GM12892 (cell line): ENCODE measurements at places on chromosomes 7 and 10.

DNA sequence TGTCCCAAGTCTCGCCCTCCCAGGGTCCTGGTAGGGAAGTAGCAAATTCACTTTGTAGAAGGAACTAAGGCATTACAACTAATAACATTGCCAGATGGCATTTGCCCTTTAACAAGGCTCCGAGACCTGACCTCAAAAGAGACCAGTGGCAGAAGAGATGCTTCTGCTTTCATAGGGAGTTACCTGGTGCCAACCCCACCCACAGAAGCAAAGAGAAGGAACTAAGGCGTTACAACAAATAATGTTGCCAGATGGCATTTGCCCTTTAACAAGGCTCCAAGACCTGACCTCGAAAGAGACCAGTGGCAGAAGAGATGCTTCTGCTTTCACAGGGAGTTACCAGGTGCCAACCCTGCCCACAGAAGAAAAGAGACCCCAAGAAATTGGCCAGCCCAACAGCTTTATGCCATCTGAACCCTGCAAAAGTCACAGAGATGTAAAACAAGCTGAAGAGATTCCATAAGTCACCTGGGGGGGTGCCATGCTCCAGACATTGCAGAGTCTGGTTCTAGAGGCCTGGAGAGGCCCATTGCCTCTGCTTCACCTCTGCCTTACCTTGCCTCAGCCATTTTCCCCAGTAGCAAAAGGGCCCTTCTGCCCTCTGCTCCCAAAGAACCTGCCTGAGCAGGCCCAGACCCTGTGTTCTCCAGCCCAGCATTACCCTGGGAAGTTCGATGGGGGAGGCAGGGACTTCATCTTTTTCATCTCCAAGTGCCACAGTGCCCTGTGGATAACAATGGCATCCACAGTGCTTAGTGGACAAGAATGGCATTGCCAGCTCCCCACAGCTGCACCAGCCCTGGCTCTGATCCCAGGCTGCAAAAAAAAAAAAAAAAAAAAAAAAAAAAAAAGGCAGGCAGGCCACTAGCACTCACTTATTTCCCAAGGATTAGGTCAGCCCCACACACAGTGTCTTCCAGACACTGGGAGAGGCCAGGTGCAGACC, 179.5 kb upstream of the PLXNA4 start:
- DNase-seq: no peak

DNA sequence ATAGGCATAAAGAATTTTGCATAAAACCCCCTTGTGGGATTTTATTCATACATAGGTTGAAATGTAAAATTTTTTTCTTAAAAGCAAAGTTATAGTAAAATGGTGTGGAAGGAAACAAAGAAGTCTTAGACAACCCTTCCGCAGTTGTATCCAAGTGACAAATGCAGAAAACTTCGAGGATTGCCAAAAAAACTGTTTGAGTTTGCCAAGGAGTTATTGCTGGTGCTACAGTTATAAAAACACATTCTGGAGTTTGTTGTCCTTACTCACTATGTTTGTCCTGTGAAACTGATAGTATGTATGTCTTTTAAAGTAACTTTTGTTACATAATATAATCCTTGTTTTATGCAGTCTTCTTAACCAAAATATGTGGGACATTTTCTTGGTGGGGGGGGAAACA, 120.3 kb downstream of the FOXP2 start:
- no peak for DNase-seq

DNA sequence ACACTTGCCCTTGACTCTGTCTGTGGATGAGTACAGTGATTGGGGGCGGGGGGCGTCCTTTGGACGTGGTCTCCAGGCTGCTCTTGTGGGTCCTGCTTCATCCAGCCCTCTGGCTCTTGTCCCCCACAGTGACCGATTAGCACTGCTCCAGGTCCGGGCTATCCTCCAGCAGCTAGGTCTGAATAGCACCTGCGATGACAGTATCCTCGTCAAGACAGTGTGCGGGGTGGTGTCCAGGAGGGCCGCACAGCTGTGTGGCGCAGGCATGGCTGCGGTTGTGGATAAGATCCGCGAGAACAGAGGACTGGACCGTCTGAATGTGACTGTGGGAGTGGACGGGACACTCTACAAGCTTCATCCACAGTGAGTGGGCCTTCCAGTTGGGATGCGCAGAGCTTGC, 18.3 kb downstream of the TACR2 start:
- no peak for DNase-seq

GRCh38 chr7:53110425-53110824, 75.0 kb downstream of the POM121L12 start:
- DNase-seq: no peak

GRCh38 chr10:22210267-22210666, 7.5 kb downstream of the EBLN1 start:
- DNase-seq: no peak

GRCh38 chr10:108249940-108250339, 1085.4 kb upstream of the SORCS1 start:
- no peak for DNase-seq

- no peak for DNase-seq
These were observed 4.4 kb upstream of the MYL7 start for GRCh38 chr7:44145479-44145968.
